ENCODE measurements at places on chromosomes 7 and 10.

GRCh38 chr7:131249003-131249402, 78.7 kb upstream of the MKLN1 start:
- no peaks in the 10 kb centered on the region for H3K36me3 ChIP-seq
- H3K4me3 ChIP-seq, result no peak overlapping the region
- H3K27ac ChIP-seq, result no peak overlapping the region
- H3K4me1 ChIP-seq, result no peaks in the 10 kb centered on the region
- DNase-seq, result no peak

DNA sequence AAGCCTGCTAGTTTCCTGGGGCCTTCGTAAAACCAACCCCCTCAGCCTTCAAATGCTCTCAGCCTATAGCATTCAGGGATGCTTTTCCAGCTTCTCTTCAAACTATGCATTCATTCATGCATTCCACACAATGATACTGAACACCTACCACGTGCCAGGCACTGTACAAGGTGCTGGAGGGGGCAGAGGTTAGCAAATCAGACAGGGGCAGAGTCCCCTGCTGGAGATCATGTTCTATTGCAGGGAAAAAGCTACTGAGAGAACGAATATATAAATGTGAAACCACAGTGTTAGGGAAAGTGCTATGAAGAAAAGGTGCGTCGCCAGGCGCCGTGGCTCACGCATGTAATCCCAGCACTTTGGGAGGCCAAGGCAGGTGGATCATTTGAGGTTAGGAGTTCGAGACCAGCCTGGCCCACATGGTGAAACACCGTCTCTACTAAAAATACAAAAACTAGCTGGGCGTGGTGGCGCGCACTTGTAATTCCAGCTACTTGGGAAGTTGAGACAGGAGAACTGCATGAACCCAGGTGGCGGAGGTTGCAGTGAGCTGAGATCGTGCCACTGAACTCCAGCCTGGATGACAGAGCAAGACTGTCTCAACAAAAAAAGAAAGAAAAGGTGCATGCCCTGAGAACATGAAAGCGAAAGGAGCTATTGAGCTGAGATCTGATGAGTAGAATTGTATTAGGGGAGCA, 64.6 kb upstream of the CALN1 start:
- H3K27me3 ChIP-seq, result no peaks in the 10 kb centered on the region
- DNase-seq, result no peak
- no peak overlapping the region for H3K27ac ChIP-seq

- no peaks in the 10 kb centered on the region for H3K4me1 ChIP-seq
- H3K27me3 ChIP-seq, result peaks cover 3% of the 10 kb centered on the region
- H3K27ac ChIP-seq, result no peak overlapping the region
- DNase-seq, result no peak
- no peaks in the 10 kb centered on the region for H3K36me3 ChIP-seq
Measured at GRCh38 chr7:27277628-27278027, 35.0 kb downstream of the EVX1 start.

DNA sequence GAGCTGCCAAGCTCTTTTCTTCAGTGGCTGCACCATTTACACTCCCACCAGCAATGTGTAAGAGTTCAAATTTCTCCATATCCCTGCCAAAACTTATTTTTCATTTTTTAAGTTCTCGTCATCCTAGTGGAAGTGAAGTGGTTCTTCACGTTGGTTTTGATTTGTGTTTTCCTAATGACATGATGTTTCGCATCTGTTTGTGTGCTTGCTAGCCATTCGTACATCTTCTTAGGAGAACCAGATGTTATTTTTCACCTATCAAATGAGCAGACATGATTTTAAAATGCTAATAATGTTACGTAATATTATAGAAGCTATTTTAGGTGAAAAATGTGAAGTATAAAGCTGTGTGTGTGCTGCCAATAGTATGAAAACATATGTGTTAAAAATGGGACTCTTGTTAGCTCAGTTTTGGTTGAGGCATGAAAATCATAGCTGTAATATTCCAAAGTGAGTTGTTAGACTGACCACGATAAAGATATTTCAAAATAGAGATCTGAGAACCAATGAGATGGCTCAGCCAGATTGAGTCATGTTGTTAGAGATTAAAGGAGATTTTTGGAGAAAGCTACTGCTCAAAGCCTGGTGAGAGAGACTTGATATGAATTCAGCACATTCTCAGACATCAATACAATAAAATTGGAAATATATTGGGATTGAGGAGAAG, 25.9 kb upstream of the GALNT11 start:
- no peaks in the 10 kb centered on the region for H3K36me3 ChIP-seq
- no peak for DNase-seq
- H3K4me3 ChIP-seq, result no peak overlapping the region
- no peak overlapping the region for H3K27ac ChIP-seq

GRCh38 chr10:6379015-6379776, 176.5 kb downstream of the PFKFB3 start:
- no peak for DNase-seq
- H3K27ac ChIP-seq, result no peak overlapping the region

GRCh38 chr10:71600849-71601248, 118.7 kb downstream of the C10orf105 start:
- no peak overlapping the region for H3K27ac ChIP-seq
- H3K4me1 ChIP-seq, result no peaks in the 10 kb centered on the region
- no peaks in the 10 kb centered on the region for H3K36me3 ChIP-seq
- H3K27me3 ChIP-seq, result peaks cover 5% of the 10 kb centered on the region
- DNase-seq, result no peak
- no peak overlapping the region for H3K4me3 ChIP-seq

DNA sequence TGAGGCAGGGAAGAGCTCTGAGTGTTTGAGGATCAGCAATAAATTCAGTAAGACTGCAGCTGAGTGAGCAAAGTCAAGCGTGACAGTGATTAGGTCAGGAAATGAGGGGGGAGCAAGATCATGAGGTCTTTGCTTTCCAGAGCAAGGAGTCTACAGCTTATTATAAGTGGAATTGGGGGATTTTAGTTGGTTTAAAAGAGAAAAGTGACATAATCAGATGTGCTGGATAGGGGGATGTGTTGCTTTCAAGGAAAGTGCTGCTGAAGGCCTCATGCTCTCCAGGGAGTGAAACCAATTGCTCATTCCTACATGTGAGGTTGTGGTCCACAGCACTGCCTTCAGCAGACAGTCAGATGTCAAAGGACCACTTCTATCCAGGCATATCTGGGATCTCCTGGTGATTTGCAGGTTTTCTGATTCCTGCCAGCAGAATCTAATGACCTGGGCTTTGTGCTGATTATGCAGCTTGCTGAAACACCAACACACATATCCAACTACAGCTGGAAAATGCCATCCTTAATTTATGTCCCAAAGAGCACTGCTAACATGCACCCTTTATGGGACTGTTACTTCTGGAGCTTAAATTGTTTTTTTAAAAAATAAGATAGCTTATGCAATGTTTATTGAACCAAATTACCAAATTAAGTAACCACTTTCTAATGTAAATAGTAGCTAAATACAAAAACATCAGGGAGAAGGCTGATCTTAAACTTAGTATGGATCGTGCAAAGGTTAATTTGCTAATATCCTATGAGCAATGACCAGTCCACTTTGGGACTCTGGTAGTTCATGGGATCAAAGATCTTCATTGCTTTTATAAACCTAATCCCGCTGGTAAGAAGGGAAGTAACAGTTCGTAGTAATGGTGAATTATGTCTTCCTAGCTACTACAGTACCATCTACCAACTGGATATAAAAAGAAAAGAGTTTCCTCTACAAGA, 607.6 kb downstream of the KCNMA1 start:
- H3K4me3 ChIP-seq, result no peak overlapping the region
- DNase-seq, result no peak
- no peaks in the 10 kb centered on the region for H3K36me3 ChIP-seq
- peaks cover 27% of the 10 kb centered on the region for H3K4me1 ChIP-seq
- H3K27me3 ChIP-seq, result no peaks in the 10 kb centered on the region

GRCh38 chr10:92387289-92387940, 96.4 kb downstream of the MARCHF5 start:
- peak; percentile 90 for DNase-seq
- H3K4me1 ChIP-seq, result peaks cover 28% of the 10 kb centered on the region
- H3K4me3 ChIP-seq, result no peak overlapping the region
- peak overlapping the region; percentile 99 for H3K27ac ChIP-seq
- H3K27me3 ChIP-seq, result peaks cover 4% of the 10 kb centered on the region
- no peaks in the 10 kb centered on the region for H3K36me3 ChIP-seq

DNA sequence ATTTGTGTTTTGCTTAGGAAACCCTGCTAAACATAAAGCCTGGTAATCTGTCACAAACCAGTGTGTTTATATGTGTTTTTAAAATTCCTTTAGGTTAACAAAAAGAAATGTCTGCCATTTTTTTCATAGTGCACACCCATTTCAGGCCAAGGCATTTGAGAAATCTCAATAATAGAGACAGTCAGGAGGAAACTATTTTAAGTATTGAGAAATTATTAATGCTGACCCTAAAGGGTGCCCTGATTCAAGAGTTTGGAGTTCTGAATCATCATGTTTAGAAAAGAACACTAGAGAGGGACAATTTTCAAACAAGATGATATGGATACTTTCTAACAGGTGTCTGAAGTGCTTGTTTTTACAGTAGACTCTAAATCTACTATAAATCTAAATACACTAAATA, 28.7 kb downstream of the MALRD1 start:
- H3K36me3 ChIP-seq, result no peaks in the 10 kb centered on the region
- H3K4me3 ChIP-seq, result no peak overlapping the region
- H3K4me1 ChIP-seq, result no peaks in the 10 kb centered on the region
- DNase-seq, result no peak

- no peak for DNase-seq
- no peaks in the 10 kb centered on the region for H3K36me3 ChIP-seq
- H3K27me3 ChIP-seq, result no peaks in the 10 kb centered on the region
- no peak overlapping the region for H3K4me3 ChIP-seq
Measured at GRCh38 chr7:65354263-65354662, 19.4 kb upstream of the ZNF92 start.

All from endothelial cell (in vitro differentiated cells).